ENCODE measurements at places on chromosomes 13 and 19. TPM values are rescaled to one million over a fixed set of nuclear protein-coding genes. Genes with fewer than 3 reads are reported as not detected.

DNA sequence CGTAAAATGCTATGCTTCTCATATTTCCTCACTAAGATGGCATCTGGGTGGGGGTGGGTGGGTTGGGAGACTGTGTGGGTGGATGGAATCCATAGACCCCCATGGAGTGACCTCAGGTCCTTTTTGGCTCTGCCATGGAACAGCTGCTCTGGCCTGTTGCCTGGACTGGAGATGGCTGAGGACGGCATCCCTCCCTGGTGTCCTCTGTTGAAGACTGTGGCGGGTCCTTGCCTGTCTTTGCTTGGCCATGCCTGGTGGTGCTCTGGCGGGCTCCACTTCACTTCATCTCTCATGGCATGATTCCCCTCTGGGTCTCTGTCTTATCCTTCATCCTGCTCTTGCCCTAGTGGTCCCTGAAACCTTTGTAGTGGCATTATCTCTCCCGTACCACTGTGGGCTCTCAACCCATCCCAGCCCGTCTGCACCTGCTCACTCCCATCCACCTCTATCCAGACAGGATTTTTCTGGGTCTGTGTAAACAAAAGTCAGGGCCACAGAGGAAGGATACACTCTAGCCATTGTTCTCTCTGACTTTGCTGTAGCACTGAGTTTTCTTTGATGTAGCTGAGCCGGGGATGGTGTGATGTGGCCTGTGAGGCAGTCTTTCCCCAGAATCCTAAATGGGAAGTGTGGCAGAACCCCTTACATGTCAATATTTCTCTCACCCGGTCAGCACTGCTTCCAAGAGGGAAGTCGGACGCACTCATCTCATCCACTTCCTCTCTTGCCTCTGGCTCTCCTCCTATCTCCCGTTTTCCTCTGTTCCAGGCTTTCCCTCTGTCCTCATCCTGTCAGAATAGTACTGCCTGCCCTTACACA is 36.1 kb downstream of the WDFY2 start:
- no peak for DNase-seq

DNA sequence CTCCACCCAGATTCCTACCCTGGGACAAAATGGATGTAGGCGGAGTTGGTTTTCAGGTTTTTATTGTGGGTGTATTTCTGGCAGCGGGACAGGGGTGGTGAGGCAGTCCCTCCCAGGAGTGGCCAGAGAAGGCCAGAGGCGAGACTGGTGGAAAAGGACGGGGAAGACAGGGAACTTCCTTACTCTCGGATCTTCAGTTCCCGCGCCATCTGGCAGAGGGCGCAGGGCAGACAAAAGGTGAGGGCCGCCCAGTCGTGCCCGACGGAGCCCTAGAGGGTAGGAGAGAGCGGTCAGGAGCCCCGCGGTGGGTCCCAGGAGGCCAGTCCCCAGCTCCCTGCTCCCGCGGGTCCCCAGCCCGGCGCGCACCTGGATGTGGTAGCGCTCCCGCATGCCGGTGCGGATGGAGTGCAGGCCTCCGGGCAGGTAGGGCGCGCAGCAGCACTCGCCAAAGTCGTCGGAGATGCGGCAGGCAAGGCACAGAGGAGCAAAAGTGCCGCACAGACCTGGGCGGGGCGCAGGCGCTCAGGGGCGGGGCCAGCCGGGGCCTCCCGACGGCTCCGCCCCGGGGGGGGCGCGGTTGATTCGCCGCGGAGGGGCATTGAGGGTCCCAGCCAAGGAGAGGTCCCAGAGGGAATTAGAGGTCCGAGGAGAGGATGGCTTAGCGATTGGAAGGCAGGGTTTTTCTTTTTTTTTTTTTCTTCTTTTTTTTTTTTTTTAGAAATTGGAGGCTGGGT is 3.0 kb downstream of the CNFN start:
- DNase-seq: no peak

GRCh38 chr13:73571376-73571775 is 512.6 kb downstream of the KLF5 start:
- DNase-seq: no peak

Gene TRPM4
- total RNA-seq: 53.4 TPM

DNA sequence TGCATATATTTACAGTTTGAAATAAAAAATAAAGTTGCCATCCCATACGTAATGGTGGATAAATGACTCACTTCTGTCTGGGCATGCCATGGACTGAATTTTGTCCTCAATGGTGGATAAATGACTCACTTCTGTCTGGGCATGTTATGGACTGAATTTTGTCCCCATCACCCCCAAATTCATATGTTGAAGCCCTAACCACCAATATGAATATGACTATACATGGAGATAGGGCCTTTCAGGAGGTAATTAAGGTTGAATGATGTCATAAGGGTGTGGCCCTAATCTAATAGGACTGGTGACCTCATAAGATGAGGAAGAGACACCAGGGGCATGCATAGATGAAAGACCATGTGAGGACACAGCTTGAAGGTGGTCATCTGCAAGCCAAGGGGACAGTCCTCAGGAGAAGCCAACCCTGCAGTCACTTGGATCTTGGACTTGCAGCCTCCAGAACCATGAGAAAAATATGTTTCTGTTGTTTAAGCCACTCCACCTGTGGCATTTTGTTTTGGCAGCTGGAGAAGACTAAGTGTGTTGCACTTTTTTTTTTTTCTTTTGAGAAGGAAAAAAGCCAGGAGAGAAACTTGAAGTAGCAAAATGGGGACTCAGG is 41.8 kb downstream of the RFC3 start:
- DNase-seq: no peak

DNA sequence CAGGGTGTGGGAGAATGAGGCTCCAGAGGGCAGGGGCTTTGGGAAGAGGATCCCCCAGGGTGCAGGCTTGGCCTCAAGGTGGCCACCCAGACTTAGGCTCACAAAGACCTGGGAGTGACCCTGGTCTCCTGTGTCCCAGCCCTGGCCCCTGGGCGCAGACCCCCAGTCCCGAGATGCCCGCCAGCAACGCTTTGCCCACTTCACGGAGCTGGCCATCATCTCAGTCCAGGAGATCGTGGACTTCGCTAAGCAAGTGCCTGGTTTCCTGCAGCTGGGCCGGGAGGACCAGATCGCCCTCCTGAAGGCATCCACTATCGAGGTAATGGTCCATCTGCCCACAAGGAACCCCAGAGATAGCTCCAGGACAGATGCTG is 2.6 kb downstream of the NR1H2 start:
- no peak for DNase-seq

Gene IQCN
- 2.4 TPM for total RNA-seq

Gene CACNG6
- total RNA-seq: not detected

DNA sequence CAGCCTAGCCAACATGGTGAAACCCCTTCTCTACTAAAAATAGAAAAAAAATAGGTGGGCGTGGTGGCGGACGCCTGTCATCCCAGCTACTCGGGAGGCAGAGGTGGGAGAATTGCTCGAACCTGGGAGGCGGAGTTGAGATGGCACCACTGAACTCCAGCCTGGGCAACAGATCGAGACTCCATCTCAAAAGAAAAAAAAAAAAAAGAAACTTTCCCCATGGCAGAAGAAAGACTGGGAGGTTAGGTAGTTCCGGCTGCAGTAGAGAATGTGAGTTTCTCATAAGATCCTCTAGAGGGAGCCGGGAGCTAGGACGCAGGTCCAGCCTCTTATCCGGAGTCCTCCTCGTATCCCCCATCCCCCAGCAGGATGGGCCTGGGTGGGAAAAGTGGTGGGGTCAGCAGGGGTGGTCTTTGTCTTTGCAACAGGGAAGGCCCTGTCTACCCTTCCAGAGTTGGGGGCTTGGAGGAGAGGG is 13.2 kb upstream of the CREB3L3 start:
- no peak for DNase-seq

Gene ITGBL1
- total RNA-seq: 391 TPM

GRCh38 chr19:56170261-56170660 is 5.5 kb upstream of the GALP start:
- no peak for DNase-seq

Gene ATP4B
- not detected for total RNA-seq

DNA sequence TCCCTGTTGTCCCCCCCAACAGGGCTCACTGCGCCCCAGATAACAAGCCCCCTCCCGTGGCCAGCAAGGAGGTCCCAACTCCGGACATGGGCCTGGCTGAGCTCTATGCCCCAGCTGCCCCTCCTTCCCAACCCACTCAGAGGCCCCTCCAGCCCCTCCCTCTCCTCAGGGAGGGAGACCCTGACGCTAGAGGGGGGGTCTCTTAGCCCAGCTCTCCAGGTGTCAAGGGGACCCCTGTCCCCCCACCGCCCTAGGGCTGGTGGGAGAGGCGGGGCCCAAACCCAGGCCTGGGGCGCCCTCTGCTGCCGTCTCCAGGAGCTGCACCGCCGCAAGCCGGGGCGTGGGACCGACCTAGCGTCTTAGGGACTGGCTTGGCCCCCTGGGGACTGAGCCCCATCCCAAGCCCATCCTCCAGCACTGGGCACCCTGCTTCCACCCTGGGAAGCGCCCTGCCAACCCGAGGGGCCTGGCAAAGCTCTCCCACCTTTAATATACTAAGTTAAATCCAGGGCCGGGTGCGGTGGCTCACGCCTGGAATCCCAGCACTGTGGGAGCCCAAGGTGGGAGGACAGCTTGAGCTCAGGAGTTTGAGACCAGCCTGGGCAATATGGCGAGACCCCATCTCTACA is 1.4 kb downstream of the GRIN3B start:
- DNase-seq: no peak

Gene SYNGR4
- not detected for total RNA-seq

GRCh38 chr13:113669755-113670341 is 2.8 kb downstream of the GRK1 start:
- DNase-seq: peak; percentile 85

DNA sequence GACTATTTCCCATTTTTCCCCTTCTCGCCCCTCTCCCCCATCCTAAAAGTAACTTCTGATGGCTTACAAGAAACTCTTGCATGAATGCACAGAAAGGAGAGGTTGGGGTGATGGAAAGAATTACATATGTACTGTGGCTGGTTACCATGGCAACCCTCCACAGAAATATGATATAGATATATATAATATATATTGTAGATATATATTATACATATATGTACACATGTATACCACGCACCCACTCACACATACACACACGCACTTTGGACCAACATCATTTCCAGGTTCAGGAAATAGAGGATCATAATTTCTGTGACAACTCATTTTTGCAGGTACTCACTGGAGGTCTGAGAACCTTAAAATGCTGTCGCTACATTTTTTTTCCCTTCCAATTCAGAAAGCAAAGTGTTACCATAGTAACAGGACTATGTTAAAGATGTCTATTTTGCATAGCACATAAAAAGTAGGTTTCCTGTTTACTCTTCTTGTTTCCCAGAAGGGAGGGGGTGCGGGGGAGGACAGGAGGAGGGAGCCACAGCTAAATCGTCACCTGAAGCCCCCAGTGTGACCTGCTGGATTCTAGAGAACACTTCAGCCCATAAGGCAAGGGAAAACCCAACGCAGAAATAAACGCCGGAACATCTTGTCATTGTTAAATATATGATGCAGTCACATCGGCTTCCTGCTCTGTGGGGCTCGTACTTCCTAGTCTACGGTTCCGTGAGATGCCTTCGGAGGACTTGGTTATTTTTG is 44.7 kb downstream of the EFNB2 start:
- DNase-seq: no peak

DNA sequence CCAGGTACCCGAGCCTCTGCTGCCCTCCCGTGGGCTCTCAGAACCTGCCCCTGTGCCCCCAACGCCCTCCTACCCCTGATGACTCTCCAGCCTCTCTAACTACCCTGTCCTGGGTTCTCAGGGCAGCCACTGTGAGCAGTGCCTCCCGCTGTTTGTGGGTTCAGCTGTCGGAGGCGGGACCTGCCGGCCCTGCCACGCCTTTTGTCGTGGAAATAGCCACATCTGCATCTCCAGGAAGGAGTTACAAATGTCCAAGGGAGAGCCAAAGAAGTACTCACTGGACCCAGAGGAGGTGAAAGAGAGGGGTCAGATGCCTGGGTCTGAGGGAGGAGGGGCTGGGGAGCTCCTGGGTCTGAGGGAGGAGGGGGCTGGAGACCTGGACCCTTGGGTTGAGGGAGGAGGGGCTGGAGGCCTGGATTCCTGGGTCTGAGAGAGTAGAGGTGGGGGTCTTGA is 20.0 kb downstream of the CNFN start:
- no peak for DNase-seq

Gene SLC1A6
- total RNA-seq: not detected

GRCh38 chr19:37317403-37318209 is 53.3 kb upstream of the ZNF527 start:
- DNase-seq: peak; percentile 97

DNA sequence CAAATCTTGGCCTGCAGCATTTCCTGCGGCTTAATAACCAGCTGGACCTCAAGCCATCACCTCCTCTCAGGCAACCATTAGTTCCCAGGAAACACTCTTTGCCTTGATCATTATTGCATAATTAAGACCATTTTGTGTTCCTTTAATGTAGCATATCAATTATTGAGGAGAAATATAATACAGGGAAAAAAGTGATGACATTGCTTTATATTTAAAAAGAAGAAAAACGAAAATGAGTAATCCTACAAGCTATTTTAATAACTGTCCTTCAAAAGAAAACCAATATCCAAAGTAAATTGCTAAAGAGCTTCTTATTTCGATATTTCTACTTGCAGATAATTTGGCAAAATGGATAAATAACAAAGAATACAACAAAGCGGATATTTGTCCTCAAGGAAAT is 1084.7 kb downstream of the EFNB2 start:
- no peak for DNase-seq

DNA sequence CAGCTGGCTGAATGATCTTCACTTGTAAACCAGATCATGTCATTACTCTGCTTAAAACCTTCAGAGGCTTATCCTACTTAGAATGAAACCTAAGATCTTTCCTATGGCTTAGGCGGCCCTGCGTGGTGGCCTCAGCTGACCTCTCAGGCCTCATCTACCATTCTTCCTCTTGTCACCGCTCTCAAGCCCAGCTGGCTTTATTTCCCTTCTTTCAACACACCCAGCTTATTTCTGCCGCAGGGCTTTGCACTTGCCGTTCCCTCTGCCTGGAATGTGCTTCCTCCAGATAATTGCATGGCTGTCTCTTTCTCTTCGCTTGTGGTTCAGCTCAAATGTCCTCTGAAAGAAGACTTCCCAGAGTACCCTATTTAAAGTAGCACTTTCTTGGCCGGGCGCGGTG is 3.6 kb upstream of the ASF1B start:
- DNase-seq: no peak

DNA sequence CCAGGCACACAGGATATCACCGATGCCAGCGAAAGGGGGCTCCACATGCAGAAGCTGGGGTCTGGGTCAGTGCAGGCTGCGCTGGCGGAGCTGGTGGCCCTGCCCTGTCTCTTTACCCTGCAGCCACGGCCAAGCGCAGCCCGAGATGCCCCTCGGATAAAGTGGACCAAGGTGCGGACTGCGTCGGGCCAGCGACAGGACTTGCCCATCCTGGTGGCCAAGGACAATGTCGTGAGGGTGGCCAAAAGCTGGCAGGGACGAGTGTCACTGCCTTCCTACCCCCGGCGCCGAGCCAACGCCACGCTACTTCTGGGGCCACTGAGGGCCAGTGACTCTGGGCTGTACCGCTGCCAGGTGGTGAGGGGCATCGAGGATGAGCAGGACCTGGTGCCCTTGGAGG is 7.2 kb downstream of the NCAN start:
- no peak for DNase-seq

Data from chondrocyte (in vitro differentiated cells).